Heart left ventricle (tissue), 16 donors: ENCODE measurements at places on chromosomes 3 and 15. TPM values are rescaled to one million over a fixed set of nuclear protein-coding genes. Genes with fewer than 3 reads are reported as not detected.

GRCh38 chr3:116188231-116188785 is 257.0 kb downstream of the LSAMP start:
- no peak for DNase-seq

DNA sequence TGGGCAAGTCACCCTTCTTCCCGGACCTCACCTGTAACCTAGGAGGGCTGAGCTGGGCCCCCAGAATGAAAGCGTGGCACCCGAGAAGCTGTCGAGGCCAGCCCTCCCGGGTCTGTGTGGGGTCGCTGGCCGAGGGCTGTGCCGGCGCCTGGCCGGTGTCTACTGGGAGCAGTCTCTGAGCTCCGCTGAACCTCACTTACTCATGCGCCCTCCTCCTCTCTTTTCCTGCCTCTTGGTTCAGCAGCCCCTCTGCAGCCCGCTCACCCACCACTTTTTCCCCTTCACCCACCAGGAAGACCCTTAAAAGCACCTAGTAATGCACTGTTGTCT is 419 bp downstream of the HYKK start:
- DNase-seq, result no peak

- no peak for DNase-seq
Measured at GRCh38 chr3:183172051-183172639, 9.6 kb upstream of the LAMP3 start.

- no peak for DNase-seq
Measured at GRCh38 chr3:151925876-151926275, 52.4 kb downstream of the SUCNR1 start.

MASP1 gene
- total RNA-seq, result 211 TPM

IL20RB gene
- 0.44 TPM for total RNA-seq

- no peak for DNase-seq
Measured at GRCh38 chr3:150627557-150627956, 24.4 kb downstream of the SELENOT start.

GRCh38 chr3:123081718-123082369 is 15.0 kb downstream of the PDIA5 start:
- no peak for DNase-seq

DNA sequence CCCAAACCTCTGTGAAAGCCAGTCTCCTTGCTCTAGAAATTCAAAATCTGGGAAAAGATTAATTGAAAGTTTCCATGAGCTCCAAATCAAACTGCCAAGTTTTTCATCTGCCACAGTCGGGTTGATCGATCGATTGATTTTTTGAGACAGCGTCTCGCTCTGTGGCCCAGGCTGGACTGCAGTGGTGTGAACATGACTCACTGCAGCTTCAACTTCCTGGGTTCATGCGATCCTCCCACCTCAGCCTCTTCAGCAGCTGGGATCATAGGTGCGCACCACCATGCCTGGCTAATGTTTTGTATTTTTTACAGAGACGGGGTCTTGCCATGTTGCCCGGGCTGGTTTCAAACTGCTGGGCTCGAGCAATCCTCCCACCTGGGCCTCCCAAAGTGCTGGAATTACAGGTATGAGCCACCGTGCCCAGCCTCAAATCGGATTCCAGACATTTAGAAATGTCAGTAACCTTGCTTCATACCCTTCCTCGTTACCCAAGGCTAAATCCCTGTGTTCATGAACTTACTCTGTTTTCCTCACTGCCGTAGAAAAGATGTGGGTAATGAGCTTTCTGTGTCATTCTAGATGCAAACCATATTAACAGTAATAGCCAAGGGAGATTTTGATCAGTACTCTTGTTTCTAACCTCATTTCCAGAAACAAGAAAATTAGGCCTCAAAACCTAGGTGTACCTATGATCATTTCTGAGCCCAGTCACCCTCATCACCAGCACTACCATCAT is 105.9 kb upstream of the AKAP13 start:
- no peak for DNase-seq
